ENCODE measurements at places on chromosomes 12 and 14. TPM values are rescaled to one million over a fixed set of nuclear protein-coding genes. Genes with fewer than 3 reads are reported as not detected.

The NID2 gene
- total RNA-seq: 5.3 TPM

DNA sequence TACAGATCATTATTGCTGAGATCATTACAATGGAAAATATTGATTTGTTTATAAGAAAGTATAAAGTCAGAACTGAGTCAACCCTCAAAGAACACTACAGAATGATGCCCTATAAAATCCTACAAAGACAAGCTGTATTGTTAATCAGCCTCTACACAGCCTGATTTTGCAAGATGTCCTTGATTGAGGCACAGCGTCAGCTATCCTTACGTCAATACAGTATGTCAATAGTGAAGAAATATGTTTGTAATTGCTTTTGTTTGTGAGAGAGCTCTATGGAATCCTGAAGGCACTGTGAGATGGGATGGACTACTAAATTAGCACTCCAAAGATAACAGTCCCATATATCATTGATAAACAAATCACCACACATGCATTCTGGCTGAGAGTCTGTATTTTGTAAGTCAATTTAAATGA lies 70.7 kb downstream of the RASSF9 start:
- DNase-seq: no peak
- H3K4me1 ChIP-seq: no peaks in the 10 kb centered on the region
- H3K27me3 ChIP-seq: no peaks in the 10 kb centered on the region
- H3K27ac ChIP-seq: no peak overlapping the region

DNA sequence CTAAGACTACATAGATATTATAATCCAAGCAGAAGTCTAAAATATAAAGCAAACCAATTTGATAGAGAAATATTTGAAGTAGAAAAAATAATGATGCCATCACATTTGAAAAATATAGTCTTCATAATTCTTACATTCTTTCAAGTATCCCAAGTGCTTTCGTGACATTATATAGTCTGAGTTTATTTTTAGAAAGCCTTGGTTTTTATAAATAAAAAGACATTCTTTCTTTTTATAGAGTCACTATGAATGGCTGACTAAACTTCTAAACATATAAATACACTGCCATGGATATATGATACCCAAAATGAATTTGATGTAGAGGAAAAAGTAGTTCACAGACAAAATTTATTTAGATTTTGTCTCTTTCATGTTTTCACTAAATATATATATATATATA lies 135.1 kb upstream of the PDZRN4 start:
- H3K4me1 ChIP-seq: no peaks in the 10 kb centered on the region
- H3K27ac ChIP-seq: no peak overlapping the region
- H3K36me3 ChIP-seq: no peaks in the 10 kb centered on the region
- no peak for DNase-seq

DNA sequence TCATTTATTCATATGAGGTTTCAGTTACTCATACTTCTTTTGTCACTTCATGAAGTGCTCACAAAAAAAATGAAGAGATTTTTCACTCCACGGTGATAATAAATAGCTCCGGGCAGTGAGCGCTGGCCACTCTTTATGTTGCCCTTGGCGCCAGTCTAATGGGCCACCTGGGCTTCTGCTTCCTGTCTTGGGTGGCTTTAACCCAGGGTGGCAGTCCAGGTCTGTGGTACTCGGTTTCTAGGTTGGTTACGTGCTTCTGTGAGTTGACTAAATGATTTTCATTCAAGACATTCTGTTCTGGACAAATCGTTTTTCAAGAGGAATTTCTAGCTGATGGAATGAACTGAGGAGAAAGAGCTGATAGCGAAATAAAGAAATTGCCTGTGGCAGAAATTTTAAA lies 34.6 kb upstream of the NID2 start:
- H3K27me3 ChIP-seq: no peaks in the 10 kb centered on the region
- no peak for DNase-seq
- no peak overlapping the region for H3K27ac ChIP-seq
- no peaks in the 10 kb centered on the region for H3K36me3 ChIP-seq

- H3K27ac ChIP-seq: no peak overlapping the region
- no peak overlapping the region for H3K4me3 ChIP-seq
- peaks cover 34% of the 10 kb centered on the region for H3K4me1 ChIP-seq
- H3K36me3 ChIP-seq: no peaks in the 10 kb centered on the region
- no peak for DNase-seq
- no peaks in the 10 kb centered on the region for H3K27me3 ChIP-seq
These were observed 13.2 kb downstream of the PXN start for GRCh38 chr12:120252071-120252906.

- H3K27me3 ChIP-seq: no peaks in the 10 kb centered on the region
- H3K4me1 ChIP-seq: no peaks in the 10 kb centered on the region
- H3K27ac ChIP-seq: no peak overlapping the region
- no peak overlapping the region for H3K4me3 ChIP-seq
These were observed 26.9 kb downstream of the ZFC3H1 start for GRCh38 chr12:71636704-71637115.

- H3K36me3 ChIP-seq: no peaks in the 10 kb centered on the region
- H3K27ac ChIP-seq: no peak overlapping the region
- no peak overlapping the region for H3K4me3 ChIP-seq
These were observed 52.3 kb downstream of the SYNE3 start for GRCh38 chr14:95464103-95464502.

The ARHGEF25 gene
- total RNA-seq: 26.5 TPM
